ENCODE measurements at places on chromosomes 7 and 10.

GRCh38 chr10:63698787-63699150 is 177.6 kb downstream of the REEP3 start:
- no peak for DNase-seq

DNA sequence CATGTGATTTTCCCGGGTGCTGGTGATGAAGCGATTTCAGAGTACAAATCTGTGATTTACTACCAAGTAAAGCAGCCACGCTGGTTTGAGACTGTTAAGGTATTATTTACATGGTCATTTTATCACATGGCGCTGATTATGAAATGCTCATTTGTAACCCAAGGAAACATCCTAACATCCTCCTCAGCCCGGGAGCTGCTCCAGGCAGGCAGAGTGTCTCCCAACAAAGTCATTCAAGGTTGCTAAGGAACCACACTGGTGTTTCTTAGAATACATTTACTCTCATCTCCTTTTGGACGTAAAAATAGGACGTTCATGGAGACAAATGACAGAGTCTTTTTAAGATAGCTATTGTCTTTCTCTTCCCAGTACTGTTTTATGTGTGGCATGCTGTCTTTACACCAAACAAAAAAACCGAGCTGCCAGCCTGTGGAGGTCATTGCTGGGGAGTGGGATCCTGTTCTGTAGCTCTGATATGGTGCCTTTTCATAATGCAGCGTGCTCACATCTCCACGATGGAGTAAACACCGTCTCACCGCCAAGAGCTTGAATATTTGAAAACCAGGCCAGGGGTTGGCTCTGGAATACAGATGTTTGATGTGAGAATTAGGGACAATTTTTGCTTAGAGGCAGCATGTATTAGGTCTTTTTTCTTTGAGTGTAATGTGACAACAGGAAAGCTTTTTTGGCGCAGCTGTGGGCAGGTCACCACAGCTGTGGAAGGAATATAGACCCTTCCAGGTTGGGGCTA is 119.6 kb downstream of the DOCK1 start:
- DNase-seq: no peak

- no peak for DNase-seq
Measured at GRCh38 chr10:82091413-82091812, 216.4 kb downstream of the NRG3 start.

GRCh38 chr7:137097111-137097510 is 228.7 kb downstream of the CHRM2 start:
- DNase-seq: no peak

DNA sequence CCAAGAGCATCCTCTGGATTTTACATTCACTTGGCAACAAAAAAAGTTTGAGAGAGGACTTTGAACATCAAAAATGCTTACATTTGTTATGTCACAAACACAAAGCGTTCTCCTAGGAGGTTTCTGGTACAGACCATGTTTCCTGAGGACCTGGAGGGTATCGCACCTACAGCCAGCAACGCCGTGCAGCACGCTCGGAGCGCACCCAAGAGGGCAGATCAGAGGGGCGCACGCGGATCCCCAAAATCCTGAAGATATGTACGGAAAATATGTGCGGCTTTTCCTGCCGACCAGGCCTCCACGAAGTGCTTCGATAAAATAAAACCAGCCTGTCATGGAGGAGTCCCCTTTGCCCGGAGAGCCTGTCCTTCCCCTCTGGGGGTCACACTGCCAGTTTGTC is 454.9 kb downstream of the DNAJB6 start:
- DNase-seq: no peak

DNA sequence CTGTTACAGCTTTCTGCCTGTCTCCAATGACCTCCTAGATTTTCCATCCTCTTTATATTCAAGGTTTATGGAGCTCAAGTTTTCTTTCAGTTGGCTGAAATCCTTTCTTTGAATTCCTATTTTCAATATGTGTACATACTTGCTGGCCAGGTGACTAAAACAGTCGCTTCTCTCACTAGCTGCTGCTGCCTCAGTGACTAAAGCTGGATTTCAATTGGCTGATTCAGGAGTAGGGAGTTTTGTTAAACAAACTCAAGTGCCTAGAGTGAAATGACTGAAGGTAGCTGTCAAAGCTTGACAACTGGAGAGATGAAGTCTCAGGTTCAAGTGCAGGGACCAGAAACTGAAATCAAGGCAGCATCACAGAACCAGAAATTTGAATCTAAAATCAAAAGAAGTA is 6.7 kb upstream of the POLR1F start:
- no peak for DNase-seq

GRCh38 chr10:80283119-80283518 is 6.3 kb downstream of the MAT1A start:
- no peak for DNase-seq

GRCh38 chr7:14414274-14414986 is 425.0 kb upstream of the ETV1 start:
- DNase-seq: no peak

DNA sequence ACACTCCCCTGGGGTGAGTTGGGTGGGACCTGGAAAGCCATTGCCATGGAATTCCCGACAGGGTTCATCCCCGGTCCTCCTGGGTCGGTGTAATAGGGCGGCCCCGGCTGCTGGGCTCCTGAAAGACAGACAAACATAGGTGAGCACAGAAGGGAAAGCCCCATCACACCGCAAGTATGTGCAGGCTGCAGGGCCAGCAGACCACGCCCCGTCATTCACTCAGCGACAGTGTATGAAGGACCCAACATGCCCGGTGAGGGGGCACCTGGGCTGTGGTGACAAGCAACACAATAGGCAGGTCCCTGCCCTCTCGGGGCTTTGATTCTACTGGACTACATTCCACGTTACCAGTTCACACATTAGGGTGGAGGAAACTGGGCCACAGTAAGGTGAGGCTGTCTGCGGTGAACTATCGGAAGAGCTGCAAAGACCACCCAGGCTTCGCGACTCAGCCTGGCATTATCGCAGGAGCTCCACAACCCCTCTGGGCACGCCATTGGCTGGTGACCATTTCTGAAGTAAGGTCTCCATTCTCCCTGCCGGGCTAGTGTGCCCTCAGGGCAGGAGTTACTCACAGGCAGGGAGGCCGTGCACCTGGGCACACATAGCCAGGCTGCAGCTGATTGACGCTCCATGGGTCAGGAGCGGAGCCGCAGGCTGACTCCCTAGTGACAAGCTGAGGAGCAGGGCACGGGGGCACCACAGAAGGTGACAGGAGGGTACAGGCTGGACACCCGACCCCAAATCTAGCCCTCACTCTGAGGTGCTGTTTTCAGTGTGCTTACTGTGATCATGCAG is 99.2 kb downstream of the VOPP1 start:
- DNase-seq: no peak

DNA sequence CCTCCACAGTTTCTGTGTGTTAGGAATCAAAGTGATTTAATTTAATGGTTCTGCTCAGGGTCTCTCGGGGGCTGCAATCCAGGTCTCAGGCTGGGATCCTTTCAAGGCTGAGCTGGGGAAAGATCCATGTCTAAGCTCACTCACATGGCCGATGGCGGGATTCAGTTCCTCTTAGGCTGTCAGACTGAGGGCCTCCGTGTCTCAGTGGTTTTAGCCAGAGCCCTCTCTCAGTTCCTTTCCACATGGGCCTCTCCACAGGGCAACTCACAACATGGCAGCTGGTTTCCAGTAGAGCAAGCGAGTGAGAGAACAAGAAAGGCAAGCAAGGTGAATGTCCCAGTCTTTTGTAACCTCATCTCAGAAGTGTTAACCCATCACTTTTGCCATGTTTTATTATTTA is 26.9 kb downstream of the CAV1 start:
- DNase-seq: no peak

GRCh38 chr7:69388452-69389137 is 209.7 kb upstream of the AUTS2 start:
- no peak for DNase-seq

DNA sequence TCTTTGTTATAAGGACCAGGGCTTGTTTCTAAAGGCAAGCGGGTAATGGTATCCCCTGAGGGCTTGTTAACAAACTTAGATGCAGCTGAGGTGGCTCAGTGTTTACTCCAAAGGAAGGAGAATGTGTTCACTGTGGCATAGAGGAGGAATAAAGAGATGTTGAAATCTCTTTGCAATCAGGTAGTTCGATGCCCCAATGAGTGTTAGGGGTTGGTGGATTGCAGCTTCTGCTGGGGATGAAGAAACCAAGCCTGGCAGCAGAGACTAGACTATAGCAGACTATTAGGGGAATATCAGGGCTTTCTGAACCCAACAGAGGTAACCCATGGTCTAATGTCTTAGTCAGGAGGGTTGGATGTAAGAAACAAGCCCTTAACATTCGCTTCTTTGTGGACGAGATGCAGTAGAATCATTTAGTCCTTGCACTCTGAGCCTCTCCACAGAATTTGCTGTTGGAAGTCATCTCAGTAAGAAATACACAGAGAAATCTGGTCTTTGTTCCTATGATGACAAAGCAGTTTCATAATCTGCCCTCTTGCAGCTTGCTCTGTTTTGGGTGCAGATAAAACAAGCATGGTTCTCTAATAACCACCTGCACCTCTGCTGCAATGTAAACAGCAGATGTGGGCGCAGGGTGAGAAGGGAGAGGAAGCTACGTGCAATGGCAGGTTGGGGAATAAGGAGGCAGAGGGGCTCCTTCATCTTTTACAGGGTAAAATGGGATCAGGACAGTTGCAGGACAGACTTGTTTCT is 108.6 kb downstream of the NRF1 start:
- DNase-seq: no peak

DNA sequence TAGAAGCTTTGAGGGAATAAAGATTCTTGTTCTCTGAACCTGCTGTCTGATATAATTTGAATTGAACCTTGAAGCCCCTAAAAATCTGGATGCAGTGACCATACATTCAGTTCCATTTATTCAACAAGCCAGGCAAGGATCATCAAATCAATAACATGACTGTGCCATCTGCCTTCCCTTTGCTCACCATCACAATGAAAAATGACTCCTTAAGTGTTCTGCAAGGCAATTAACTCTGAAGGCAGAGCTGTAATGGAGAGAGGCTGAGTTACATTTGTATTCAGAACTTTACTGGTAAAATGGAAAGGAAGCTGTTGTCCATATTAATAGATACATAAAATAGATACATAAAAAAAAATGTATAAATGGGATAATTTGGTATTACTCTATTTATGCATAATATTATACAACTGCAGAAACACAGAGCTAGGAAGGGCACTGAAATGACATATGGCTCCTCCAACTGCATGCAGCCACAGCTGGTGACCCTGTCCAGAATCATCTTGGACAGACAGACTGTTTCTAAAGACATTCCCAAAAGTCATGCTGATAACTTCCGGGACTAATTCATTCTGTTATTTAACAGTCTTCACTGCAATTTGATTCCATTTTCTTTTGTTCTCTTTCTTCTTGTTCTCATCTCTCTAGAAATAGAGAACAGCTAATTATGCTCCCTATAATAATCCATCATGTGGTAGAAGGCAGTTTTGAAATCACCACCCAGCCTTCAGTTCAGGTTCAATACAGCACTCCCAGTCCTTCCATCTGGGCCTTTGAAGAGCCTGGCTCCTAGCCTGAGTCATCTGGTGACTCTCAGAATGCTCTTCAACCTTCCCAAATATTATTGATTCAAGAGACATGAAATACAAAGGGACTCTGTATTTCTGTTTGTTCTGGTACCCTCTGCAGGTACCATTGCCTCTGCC is 412.6 kb downstream of the GFRA1 start:
- no peak for DNase-seq

DNA sequence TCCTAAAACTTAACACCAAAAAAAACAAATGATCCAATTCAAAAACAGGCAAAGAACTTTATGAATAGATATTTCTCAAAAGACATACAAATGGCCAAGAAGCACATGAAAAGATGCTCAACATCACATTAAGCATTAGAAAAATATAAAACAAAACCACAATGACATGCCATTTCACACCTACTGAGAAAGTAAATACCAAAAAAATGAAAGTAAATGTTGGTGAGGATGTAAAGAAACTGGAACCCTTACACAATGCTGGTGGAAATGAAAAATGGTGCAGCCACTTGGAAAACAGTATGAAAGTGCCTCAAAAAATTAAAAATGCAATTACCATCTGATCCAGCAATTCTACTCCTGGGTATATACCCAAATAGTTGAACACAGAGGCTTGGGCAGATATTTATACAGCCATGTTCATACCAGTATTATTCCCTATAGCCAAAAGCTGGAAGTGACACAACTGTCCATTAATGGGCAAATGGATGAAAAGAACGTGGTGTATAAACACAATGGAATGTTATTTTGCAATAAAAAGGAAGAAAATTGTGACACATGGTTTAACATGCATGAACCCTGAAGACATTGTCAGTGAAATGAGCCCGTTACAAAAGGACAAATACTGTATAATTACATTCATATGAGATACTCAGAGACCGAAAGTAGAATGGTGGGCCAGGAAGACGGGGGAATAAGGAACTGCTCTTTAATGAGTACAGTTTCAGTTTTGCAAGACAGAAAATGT is 89.0 kb downstream of the JMJD1C start:
- no peak for DNase-seq

DNA sequence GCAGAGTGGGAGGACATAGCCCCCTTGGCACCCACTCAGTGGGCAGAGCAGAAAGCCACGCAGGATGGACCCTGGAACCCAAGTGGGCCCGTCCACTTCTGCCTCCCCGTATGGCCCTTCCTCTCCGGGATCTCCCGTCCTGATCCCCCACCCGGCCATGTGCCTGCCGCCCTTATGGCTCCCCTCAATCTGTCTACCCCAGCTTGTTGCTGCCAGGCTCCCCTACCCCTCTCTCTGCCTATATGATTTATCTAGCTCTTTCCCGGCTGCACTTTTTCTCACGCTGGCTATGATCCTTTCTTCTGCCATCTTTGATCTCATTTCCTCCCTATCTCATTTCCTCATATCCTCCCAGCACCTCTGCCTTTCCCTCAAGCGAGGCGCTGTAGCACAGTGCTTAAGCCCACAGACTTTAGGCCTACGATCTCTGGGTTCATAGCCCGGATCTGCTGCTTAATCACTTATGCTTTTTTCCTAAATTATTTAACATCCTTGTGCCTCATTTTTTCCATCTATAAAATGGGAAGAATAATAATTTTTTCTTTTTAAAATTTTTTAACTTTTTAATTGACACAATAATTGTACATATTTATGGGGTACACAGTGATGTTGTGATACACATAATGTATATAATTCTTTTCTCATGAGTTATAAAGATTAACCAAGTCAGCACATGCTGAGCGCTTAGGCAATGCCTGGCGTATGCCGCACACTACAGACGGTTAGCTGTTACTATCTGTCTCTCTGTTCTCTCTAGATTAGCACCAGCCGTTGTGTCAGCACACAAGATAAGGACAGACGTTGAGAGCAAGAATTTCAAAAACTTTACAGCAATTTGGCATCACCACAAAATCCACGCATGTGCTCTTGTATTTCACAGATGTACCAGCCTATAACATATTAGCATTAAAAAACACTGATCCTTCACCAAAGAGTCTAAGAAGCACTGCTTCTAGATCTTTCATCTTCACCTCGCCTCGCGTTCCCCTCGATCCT is 18.1 kb downstream of the KCNH2 start:
- DNase-seq: no peak
